ENCODE measurements at places on chromosomes 3 and 15.

DNA sequence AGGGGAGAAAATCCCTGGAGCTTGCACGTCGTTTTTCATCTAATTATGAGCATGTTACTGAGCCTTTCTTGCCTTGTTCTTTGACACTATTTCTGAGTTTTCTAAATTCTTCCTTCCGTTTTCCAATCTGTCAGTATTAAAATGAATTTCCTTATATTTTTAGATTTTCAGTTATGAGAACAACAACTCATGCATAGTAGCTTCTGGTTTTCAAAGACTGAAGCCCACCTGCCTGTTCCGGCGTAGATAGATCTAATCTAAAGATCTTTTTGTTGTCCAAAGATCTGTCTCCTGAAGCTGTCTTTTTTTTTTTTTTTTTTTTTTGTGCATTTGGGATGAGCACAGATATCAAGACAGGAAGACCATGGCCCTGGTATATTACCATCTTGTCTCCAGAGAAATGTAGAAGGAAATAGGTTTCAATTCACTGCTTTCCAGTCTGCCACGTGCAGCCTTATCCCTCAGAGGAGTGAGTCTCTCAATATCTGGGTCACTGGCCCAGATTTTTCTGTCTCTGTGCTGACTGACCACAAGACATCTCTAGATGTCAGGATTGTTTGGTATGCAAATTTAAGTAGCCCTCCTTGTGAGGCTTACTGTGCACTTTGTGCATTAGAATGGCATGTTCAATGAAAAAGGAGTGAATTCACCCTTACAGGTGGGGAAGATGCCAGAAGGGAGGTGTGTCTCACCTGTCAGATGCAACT lies 222.3 kb upstream of the TMC3 start:
- DNase-seq = no peak

- no peak for DNase-seq
These were observed 9.9 kb downstream of the MB21D2 start for GRCh38 chr3:192907784-192908183.

GRCh38 chr15:72952151-72952550 lies 100.1 kb upstream of the NEO1 start:
- no peak for DNase-seq

- no peak for DNase-seq
These were observed 365.6 kb downstream of the PTPRG start for GRCh38 chr3:61926923-61927322.

DNA sequence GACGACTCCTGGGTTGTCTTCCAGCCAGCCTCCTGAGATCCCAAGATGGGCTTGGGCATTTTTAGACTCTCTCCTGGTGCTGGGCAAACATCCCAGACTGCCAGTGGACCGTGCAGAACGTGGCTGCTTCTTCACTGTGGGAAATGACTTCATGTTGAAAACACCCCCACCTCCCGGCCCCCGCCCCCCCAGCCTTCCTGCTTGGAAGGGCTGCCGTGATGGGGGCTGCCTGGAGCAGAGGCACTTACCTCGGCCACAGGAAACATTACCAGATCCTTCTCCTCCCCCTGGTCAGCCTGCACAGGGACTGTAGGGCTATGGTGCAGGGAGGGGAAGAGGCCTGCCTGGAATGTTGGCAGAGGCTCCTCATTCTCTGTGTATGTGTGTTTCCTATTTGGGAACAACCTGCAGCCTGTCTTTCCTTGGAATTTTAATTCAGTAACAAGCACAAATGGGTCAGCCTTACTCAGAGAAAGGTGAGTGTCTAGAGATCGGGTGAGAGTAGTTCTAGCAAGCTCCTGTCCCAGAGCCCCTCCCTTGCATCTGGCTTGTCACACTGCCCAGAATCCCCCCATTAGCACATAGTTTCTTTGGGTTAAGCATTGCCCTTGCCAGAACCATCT lies 90.8 kb downstream of the ANP32A start:
- DNase-seq = no peak

- no peak for DNase-seq
These were observed 369.2 kb upstream of the IL12A start for GRCh38 chr3:159619341-159619885.

DNA sequence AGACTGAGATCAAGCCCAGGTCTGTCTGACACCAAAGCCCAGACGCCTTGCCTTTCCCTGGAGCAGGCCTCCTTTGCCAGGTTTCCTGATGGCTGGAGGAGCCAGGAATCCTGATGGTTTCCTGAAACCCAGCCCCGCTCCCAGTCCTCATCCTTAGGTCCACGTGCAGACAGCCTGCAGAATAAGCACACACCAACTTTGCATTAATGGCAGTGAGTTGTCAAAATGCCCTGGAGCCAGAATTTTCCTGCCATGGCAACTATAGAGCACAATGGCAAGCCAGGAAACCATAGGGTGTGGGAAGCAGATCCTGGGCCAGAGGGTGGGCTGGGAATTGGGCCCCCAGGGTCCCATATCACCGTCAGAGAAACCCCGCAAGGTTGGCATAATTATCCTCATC lies 67.4 kb upstream of the HRH1 start:
- no peak for DNase-seq

- DNase-seq = no peak
These were observed 130.4 kb downstream of the FEZF2 start for GRCh38 chr3:62242831-62243509.

GRCh38 chr3:192433704-192434103 lies 293.6 kb downstream of the FGF12 start:
- DNase-seq = no peak

DNA sequence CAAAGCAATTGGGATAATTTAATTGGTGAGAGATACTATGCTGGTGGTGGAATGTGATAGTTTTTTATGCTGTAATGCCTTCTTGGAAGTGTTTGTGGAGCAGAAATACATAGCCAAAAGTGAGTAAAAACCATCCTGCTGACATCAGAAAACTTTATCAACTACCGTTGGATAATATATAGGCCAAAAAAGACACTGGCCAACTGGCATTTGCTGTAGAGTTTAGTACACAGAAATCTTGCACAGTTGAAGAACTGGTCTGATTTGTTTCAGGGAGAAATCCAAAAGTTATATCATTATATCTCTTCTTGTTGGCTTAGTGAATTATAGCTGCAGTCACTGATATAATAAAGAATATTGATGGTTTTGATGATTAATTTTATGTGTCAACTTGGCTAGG lies 507 bp upstream of the MINDY4B start:
- DNase-seq = no peak

DNA sequence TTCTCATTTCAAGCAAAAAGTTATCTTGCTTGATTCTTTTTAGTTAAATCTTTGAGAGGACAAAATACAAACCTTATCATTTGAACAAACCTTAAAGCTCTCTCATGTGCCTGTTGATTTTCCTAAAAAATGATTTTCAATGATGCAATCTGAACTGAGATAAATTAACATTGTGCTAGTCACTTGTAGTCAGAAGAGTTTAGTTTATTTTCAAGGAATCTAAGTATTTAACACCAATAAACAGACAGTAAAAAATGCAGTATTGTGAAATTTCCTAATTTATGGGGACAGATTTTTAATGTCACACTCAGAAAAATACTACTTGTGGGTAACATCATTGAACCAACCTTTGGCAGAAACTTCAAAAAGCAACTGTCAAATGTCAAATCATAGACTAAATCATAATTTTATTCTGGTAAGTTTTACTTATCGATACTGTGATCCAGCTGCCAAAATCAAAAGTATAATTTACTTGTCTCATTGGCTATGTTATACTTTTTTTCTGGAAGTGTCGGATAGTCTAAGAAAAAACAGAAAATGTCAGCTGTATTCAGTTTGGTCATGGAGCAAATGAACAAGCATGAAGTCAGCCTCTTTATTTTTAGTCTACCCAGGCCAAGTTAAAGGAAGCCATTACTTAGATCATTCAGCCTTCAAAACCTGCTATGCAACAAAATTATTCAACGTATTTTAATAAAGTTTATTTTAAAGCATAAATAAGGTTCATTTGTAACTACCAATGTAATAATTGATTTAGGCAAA lies 52.4 kb upstream of the FNDC3B start:
- no peak for DNase-seq

DNA sequence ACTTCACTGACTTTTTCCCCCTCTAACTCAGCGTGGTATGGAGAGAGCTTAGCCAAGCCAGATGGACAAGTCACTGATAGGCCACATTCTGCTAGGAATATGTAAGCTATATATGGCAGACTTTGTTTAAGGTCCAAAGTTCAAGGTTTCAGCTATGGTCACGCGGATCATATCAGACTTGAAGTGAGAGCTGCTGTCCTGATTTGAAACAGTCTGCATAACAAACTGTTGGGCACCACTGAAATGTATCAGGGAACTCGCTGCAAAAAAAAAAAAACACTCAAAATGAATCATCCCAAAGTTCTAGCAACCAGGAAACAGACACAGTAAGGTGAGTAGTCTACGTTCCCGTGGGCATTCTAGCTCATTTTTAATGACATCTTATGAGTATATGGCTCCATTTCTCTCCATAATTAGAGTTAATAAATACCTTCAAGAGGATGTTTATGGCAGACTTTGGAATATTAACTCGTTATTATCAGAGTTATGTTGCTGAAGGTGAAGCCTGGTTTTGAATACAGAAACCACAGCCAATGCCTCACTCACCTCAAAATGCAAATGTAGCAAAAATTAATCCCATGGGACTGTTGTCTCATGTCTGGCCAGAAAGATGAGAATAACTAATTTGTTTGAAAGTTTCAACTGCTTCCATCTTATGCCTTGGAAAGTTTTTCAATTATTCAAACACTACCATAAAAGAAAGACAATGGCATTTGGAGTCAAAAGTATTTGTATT lies 12.3 kb downstream of the DPH3 start:
- no peak for DNase-seq

GRCh38 chr3:108378153-108378951 lies 82.0 kb downstream of the HHLA2 start:
- no peak for DNase-seq

DNA sequence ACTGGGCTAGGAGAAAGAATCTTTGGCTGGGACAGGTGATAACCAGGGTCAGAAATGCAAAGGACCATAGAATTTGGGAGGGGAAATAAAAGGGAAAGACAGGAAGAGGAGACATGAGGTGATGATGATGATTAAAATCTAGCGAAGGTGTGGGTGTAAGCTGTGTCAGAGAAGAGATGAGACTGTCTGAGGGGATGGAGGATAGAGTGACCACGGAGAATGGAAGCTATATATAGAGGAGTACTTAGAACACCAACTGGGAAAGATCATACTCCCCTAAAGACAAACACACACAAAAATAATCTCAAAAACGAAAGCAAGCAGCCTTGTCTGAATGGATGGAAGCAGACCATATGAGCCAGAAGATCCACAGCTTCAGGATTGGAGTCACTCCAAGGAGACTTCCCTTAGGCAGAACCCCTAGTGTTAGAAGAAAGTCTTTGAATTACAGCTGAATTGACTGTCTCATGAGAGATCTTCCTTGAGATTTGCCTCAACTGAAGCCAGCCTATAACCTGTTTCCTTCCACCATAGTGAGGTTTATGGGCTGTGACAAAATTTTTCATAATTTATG lies 115.2 kb upstream of the DAZL start:
- DNase-seq = no peak

DNA sequence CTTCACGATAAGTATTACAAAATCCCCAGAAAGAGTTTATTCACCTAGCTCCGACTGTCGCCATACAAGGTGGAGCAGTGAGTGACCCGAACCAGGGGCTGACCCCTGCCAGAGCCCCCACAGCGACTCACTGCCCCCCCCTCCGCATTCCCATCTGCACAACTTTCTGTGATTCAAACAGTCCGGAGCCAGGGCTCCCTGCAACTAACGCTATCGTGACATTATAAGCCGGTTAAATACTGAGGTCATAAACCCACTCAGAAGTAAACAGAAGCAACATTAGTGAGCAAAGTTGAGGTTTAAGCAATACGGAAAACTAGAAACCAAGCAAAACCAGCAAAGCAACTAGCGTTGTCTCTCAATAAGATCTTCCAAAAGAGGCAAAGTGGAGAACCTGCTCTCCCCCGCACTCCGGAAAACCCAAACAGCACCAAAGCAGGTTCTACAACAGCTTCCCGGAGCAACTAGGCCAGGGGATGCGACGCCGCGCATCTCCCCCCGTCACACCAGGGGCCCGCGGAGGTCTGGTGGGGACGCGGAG lies 642 bp downstream of the SCAP start:
- no peak for DNase-seq

DNA sequence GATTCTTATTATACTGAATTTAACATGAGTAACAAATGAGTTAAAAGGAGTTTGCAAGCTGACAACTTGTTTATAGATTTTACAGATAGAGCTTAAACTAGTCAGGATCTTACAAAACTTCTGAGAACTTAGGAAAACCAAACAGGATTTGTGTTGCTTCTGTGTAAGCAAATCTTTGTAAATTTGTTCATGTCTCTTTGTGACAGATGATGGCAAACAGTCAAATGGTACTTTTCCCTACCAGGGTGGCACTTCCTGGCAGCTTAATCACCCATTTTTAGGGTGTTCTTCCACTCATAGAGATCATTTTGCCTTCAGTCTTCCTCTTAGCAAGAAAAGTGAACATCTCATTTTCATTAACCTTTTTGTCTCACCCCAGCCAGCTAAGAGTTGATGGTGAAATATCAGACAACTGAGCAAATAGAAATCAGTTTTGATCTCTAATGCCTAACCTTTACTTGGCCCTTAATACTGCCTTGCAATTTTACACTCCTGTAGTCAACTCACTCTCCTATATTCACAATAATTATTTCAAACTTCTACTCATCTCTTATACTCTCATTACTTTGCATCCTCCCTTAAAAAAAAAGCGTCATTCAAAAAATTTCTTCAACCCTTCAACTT lies 23.7 kb upstream of the NECTIN3 start:
- no peak for DNase-seq

GRCh38 chr15:49247556-49248110 lies 77.6 kb downstream of the GALK2 start:
- no peak for DNase-seq

GRCh38 chr3:63727233-63727632 lies 74.8 kb downstream of the SNTN start:
- no peak for DNase-seq

DNA sequence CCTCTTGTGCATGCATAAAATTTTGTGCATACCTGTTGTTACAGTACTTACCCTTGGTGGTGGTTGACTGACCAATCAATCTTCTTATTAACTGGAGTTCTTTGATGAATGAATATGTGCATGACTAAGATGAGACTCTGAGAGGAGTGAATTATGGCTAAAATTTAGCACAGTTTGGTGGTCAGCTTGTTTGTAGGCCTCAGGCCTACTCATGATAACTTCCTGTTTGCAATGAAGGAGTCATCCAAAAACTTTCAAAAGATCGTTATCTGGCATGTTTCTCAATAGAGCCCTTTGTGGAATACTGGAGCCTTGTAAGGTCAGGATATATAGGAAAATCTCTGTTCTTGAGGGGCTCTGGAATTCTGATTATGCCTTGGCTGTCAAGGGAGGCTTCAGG lies 66.5 kb downstream of the LEKR1 start:
- DNase-seq = no peak

GRCh38 chr3:179503640-179504039 lies 52.4 kb upstream of the GNB4 start:
- DNase-seq = no peak

DNA sequence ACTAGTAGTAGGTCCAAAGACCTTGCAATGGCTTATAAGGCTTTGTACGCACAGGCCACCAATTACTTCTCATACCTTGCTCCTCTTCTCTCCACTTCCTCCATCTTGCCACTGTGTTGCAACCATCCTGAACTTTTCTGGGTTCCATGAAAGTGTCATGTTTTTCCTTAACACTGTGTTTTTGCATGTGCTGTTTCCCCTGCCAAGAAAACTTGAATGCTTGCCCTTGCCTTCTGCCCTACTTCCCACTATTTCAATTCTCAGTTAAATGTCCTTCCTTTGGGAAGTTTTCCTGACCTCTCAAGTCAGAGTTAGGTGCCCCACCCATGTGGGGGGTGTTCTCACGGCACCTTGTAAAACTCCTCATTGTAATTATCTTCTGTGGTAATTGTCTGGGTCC lies 182.8 kb downstream of the THRB start:
- DNase-seq = no peak

- DNase-seq = no peak
These were observed 9.5 kb upstream of the ROPN1B start for GRCh38 chr3:125959317-125960065.

Data from NCI-H510A (cell line).